H1 (cell line): ENCODE measurements at places on chromosomes 12 and 14. TPM values are rescaled to one million over a fixed set of nuclear protein-coding genes. Genes with fewer than 3 reads are reported as not detected.

FITM1 gene
- polyA plus RNA-seq: 0.53 and 0.80 TPM in 2 replicates

SLCO1B1 gene
- polyA plus RNA-seq: not detected in 2 replicates

RNASE7 gene
- polyA plus RNA-seq: not detected in 2 replicates

RIPK3 gene
- polyA plus RNA-seq: 0.20 and 0.24 TPM in 2 replicates

RIMBP2 gene
- 0.18 and 0.52 TPM in 2 replicates for polyA plus RNA-seq

DCAF4 gene
- 17.0 and 26.3 TPM in 2 replicates for polyA plus RNA-seq

HEBP1 gene
- polyA plus RNA-seq: 28.1 and 30.8 TPM in 2 replicates

NTF3 gene
- 1.4 and 1.5 TPM in 2 replicates for polyA plus RNA-seq

DPPA3 gene
- 0.11 and 0.30 TPM in 2 replicates for polyA plus RNA-seq

FGF23 gene
- 0.35 and 0.53 TPM in 2 replicates for polyA plus RNA-seq

PTPRR gene
- 0.16 and 0.35 TPM in 2 replicates for polyA plus RNA-seq
